A549 (cell line): ENCODE measurements at places on chromosomes 6 and 20. TPM values are rescaled to one million over a fixed set of nuclear protein-coding genes. Genes with fewer than 3 reads are reported as not detected.
A peak's percentile ranks its signal among the peaks of the same experiment; 100 is the strongest.

CLPSL1 gene
- polyA plus RNA-seq: not detected in 3 replicates

DNA sequence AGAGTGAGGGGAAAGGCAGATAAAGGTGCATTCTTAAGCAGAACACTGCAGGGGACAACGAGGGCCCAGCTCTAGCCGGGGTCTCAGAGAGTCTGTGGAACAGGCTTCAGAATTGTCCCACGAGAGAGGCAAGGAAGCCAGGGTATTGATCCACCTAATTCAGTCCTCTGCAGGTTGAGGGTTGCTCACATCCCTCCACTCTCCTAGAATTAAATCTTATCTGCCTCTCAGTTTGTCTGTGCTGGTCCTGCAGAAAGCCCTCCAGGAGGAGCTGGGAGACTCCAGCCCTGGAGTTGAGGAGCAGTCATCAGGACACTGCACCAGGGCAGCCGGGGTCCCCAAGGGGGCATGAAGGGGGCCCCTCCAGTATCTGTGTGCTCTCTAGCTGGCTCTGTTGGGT is 39.1 kb downstream of the SLC24A3 start:
- no peak for DNase-seq

GRCh38 chr20:25574411-25574810 is 10.9 kb downstream of the NINL start:
- DNase-seq: peak; percentile 54

RIPPLY2 gene
- polyA plus RNA-seq: 0.78 to 1.5 TPM (median 0.89 TPM) in 3 replicates

SLC13A3 gene
- 0.19 TPM in 1 of 3 replicates, not detected in the others for polyA plus RNA-seq

- DNase-seq: no peak
Measured at GRCh38 chr6:107796156-107796555, 28.0 kb downstream of the SCML4 start.

- no peak for DNase-seq
Measured at GRCh38 chr6:156687789-156688619, 89.2 kb upstream of the ARID1B start.

DNA sequence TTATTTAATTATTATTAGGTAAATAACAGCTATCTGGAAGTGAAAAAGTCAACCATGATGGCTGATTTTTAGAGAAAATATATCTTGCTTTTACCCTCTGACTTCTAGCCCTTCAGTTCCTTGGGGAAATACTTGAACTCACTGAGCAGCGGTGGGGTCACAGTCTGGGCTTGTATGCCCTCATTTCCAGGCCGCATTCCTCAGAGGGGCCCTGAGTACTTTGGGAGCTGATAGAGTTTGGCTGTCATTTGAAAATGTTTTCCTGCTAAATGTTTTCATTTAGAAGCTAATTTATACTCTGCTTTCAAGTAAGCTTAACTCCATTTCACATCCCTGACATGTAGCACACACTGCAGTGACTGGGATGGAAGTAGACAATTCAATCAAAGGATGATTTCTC is 1028.5 kb downstream of the KIF16B start:
- no peak for DNase-seq

OR12D3 gene
- polyA plus RNA-seq: not detected in 3 replicates

DNA sequence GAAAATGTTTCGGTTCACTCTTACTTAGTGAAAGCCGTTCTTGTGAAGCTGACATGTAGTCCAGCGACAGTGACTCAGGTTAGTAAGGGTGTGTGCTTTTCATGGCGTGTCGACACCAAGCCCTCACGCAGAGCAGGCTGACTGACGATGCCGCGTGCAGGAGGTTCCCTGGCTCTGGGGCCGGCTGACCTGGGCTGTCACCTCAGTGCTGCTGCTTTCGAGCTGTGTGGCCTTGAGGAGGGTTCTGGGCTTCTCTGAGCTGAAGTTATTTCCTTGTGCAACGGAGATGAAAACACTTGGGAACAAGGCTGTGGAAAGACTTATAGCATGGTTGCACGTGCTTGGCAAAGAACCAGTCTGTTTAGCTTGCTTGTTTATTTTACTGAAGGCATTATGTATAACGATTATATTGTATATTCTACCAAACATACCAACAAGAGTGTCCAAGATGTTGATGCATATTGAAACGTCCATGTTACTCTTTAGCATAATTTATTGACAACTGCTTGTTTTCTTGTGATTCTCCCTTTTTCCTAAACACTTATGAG is 59.2 kb downstream of the PHACTR3 start:
- DNase-seq: no peak

GRCh38 chr20:20513720-20514119 is 145.8 kb downstream of the INSM1 start:
- no peak for DNase-seq

CCHCR1 gene
- 15.2 to 15.3 TPM (median 15.3 TPM) in 3 replicates for polyA plus RNA-seq

GRCh38 chr6:40669343-40669742 is 82.2 kb upstream of the LRFN2 start:
- no peak for DNase-seq

- DNase-seq: no peak
Measured at GRCh38 chr6:16494793-16495192, 256.4 kb downstream of the GMPR start.

RIPOR2 gene
- 0.01 TPM in 1 of 3 replicates, not detected in the others for polyA plus RNA-seq

GMPR gene
- 0.23 to 0.53 TPM (median 0.26 TPM) in 3 replicates for polyA plus RNA-seq

ARHGAP18 gene
- polyA plus RNA-seq: 8.1 to 13.4 TPM (median 11.2 TPM) in 3 replicates

- DNase-seq: no peak
Measured at GRCh38 chr6:166969390-166970002, 13.1 kb upstream of the RNASET2 start.

DNA sequence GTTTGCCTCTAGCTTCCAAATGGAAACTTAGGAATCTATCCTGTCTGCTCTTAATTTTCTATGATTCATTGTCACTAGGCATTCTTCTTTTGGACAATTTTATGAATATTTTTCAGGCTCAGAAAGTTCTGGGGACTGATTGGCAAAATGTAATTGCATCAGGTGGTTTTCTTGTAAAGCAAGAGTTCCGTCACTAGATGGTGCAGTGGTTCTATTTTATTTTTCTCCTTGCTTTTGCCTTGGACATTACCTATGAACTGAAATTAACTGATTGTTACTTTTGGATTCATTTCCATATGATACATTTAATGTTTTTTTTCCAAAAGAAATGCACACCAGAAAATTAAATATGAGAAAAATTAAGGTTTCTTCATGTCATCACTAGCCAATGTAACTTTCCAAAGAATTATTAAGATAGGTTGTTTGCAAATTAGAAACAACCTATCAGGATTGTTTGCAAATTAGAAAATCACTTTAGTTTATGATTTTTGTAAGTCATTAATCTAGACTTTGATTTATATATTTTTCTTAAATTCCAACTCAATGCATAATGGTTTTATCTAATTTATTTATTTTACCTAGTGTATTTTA is 48.0 kb downstream of the TMEM170B start:
- peak; percentile 28 for DNase-seq

LY86 gene
- polyA plus RNA-seq: not detected in 3 replicates

DNA sequence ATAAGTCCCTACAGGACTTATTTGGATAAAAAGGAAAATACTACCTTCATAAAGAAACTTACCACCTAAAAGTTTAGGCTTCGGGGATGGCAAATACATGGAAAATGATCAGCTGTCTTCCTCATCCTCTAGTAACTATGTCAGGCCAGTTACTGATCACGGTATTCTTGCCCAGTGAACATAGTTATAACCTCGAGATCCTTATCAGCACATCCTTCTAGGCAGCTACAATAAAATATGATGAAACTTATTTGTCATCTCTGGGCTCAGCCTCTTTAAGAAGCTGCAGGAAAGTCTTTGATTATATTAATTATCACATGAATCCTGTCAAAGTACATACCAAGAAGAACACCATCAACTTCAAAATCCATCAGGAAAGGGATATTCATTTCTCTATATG is 41.8 kb downstream of the SF3B5 start:
- DNase-seq: no peak

ID4 gene
- 1.4 to 6.1 TPM (median 4.7 TPM) in 3 replicates for polyA plus RNA-seq

DNA sequence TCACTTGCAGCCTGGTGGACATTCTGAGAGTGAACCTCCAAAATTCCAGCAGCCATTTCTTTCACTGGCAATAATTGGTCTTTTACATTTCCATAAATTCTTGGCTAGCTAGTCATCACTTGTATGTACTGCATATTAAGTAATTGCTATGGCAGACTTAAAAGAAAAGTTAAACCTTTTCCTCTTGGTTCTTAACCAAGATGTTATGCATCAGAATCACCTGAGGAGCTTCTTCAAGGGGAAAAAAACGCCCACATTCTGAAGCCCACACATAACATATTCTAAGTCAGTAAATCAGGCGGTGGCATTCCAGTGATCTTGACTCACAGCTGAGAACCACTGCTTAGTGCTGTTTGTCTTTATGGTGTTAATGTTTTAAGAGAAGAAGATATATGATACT is 37.0 kb downstream of the CDC40 start:
- DNase-seq: no peak

- no peak for DNase-seq
Measured at GRCh38 chr20:31488115-31488514, 13.0 kb downstream of the REM1 start.

FOXP4 gene
- 12.5 to 14.5 TPM (median 14.2 TPM) in 3 replicates for polyA plus RNA-seq

- DNase-seq: peak; percentile 75
Measured at GRCh38 chr6:7261032-7261841, 51.8 kb downstream of the SSR1 start.

DNA sequence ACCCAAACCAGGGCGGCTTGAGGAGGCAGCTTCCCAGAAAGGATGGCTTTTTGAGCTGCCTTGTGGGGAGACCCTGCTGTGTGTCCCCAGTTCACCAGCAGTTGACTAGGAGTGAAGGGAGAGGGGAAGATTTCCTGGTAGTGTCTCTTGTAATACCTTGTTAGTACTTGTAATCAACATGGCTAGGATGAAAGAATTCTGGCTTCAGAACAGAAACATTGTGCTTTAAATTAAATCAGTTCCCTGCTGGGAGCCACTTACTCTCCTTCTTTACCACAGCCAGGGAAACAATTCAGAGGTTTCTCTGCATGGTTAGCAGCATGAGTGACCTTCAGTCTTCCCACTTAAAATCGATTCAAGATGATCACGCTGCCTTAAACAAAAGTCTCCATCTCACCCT is 525.4 kb upstream of the ID4 start:
- no peak for DNase-seq

BPIFB3 gene
- not detected in 3 replicates for polyA plus RNA-seq

GRCh38 chr6:139257821-139258398 is 33.9 kb downstream of the TXLNB start:
- no peak for DNase-seq

DNA sequence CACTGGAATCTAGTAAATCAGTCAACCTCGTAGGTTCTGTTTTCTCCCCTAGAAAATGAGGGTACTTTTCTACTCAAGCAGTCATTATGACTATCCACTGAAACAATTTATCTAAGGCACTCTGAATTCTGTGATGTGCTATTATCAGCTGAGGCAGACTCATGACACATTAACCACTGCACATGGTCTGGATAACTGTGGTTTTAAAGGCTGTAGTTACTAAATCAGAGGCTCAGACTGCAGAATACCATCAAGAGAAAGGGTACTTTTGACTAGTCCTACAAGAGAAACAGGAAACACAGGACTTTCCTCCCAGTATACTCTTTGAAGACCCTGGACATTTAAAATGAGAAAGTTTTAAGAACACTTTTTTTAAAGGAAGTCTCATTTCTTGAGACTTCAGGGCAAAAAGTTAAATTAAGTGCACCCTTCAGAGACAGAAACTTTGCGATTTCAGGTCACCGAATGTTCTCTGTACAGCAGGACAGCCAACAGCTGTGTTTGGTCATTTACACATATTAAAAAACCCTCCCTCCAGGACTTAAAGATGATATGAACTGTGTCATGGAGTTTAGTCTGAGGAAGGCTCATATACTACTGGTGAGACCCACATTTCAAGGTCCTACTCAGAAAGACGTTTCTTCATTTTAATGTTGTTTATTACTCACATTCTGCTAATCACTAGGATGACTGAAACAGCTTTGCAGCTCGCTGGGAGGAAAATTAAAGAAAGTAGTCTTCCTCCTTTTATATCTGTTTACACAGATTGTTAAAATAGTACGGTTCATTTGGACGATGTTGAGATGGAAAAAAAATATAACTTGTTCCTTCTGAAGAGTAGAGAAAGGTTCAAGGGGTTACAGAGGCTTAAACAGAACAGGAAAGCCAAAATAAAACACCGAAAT is 19.9 kb downstream of the ATXN1 start:
- no peak for DNase-seq

DNA sequence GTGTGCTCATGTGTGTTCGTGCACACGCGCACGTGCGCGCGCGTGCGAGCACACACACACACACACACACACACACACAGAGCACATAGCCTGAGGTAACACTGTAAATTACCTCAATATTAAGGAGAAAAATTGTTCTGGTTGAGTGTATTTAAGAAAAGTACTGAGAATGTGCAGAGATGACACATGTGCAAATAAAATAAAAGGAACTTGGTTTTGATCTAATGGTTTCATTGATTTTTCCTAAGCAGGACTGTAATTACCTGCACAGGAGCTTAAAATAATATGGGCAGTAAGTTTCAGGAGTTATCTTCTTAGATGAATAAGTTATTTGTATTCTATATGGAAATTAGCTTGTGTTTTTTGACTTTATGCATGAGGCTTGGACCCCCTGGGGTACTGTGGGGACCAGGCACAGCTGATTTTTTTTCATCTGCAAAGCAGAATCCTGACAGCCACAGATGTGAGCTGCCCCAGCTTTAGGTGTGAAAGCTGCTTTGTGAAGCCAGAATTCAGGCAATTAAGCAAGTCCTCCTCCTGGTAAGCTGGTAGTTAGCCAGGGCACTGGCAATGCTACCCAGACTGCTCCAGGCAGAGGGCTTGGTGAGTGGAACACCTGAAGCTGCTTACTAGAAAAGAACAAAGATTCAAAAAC is 1040.6 kb upstream of the CITED2 start:
- no peak for DNase-seq

- no peak for DNase-seq
Measured at GRCh38 chr20:38108986-38109541, 56.0 kb downstream of the TGM2 start.

ARHGAP40 gene
- polyA plus RNA-seq: not detected in 3 replicates

LY6G6D gene
- polyA plus RNA-seq: not detected in 3 replicates

DEFB119 gene
- polyA plus RNA-seq: not detected in 3 replicates

DNA sequence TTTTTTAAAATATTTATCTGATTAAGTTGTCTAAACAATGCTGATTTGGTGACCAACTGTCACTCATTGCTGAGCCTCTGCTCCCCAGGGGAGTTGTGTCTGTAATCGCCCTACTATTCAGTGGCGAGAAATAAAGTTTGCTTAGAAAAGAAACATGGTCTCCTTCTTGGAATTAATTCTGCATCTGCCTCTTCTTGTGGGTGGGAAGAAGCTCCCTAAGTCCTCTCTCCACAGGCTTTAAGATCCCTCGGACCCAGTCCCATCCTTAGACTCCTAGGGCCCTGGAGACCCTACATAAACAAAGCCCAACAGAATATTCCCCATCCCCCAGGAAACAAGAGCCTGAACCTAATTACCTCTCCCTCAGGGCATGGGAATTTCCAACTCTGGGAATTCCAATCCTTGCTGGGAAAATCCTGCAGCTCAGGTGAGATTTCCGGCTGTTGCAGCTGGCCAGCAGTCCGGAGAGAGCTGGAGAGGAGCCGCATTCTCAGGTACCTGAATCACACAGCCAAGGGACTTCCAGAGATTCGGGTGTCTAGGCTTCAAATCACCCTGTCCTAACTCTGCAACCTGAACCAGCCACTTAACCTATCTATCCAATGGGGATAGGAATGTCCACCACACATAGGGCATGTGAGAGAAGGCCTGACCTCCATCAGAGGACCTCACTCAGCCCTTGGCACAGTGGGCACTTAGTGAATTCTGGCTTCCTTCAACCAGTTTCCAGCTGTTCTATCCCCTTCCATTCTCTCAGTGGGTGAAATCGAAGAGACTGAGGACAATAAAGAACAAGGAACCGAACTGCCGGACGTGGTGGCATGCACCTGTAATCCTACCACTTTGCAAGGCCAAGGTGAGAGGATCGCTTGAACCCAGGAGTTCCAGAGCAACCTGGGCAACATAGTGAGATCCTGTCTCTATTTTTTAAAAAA is 3.1 kb downstream of the TNF start:
- DNase-seq: no peak

LYRM2 gene
- 33.2 to 38.1 TPM (median 35.0 TPM) in 3 replicates for polyA plus RNA-seq

VAPB gene
- 43.8 to 45.8 TPM (median 45.4 TPM) in 3 replicates for polyA plus RNA-seq

GRCh38 chr20:2576317-2576727 is 39.9 kb downstream of the TMC2 start:
- DNase-seq: no peak
